ENCODE measurements at places on chromosomes 2 and 18. TPM values are rescaled to one million over a fixed set of nuclear protein-coding genes. Genes with fewer than 3 reads are reported as not detected.
A peak's percentile ranks its signal among the peaks of the same experiment; 100 is the strongest.

The NDC80 gene
- total RNA-seq: 0.17 TPM

DNA sequence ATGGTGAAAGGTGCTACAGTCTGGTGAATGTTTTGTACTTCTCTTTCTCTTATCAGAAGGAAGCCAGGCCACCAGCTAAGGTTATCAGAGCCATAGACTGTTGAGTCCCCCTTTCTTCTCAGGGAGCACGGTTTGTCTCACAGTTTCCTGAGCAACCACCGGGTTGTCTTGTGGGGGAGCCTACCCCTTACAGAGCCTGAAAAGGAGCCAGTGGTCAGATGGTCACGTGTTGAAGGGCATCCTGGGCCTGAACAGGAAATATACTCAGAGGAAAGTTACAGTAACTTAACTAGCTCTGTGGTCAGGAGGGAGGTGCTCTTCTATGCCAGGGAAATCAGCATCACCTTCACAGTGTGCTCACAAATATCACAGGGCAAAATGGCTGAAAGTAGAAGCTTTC lies 11.6 kb downstream of the CD28 start:
- DNase-seq: no peak

GRCh38 chr2:85501248-85501647 lies 37.7 kb upstream of the MAT2A start:
- no peak for DNase-seq

- DNase-seq: no peak
Measured at GRCh38 chr2:203797712-203798111, 69.9 kb upstream of the CTLA4 start.

The FBXO48 gene
- total RNA-seq: 0.33 TPM

- DNase-seq: no peak
Measured at GRCh38 chr2:179132076-179132475, 82.1 kb upstream of the CCDC141 start.

DNA sequence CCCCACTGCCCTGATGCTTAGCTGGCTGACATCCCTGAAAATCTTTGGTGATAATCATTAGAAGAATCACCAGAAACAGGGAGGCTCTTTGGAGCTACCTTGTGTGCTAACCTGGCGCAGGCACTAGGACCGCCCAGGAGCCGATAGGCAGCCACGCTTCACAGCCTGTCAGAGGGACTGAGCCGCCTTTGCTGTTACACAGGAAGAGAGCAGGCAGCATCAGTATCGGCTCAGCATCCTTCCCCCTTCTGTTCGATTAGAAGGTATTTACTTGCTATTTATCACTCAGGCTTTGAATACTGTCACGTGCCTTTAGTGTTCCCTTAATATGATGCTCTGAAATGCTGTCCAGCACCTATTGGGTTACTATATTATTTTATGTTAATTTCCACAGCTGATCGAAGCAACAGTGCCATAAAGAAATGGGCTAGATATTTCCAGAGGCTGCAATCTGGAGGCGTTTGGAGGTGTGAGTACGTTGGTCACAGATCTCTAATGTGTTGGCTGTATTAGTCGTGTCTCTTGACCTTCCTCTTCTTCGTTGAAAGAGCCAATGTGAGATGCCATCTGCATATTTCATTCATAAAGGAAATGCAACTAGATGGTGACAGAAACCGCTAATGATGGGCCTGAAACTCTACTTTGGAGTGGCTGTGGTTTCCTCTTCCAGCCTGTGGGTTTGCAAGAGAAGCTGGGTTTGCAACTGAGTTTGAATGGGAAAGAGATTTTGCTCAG lies 110.4 kb upstream of the RAB27B start:
- DNase-seq: no peak

DNA sequence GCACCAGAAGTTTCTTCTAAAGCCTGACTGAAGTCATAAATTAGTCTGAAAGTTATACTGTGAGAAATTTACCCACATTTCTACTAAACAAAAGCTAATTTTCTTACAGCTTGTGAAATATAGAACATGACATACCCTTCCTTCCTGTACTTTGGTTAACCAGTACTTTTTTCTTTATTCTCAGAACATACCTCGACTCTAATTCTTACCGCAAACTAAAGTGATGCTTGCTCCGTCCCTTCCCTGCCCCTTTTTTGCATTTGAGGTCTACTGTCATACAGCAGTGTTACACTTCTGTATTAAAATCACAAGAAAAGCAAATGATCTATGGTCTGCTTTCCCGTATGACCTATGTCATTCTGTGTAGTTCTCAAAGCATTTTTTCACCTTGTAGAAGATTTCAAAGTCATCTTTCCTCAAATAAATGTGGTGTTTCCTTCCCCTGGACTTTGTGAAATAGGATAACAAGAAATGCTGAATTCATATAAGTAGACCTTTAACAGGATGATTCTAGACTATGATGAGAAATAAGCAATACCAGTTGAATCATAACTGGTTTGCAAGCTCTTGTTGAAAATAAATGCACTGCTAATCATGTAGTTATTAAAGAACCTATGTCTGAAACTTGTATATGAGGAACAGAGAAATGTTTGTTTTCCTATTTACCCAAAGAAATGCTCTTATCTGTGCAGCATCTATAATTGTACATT lies 30.4 kb downstream of the CYTIP start:
- no peak for DNase-seq

DNA sequence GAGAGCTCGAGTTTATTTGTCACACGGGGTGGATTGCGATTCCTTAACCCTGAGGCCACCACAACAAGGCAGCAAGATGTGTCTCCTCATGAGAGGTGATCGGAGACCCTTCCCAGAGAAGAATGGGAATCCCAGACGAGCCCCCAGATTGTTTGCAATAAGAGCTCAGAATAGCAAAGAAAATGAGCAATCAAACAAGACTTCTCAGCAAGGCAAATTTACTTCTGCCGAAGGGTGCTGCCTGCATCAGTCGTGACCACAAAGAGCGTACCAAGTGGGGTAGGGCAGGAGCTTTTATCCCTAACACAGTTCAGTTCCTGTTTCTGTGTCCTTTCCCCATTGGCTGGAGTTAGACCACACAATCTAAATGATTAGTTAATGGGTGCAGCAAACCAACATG lies 237.5 kb upstream of the SYT4 start:
- DNase-seq: no peak

- no peak for DNase-seq
Measured at GRCh38 chr2:207248702-207249377, 83.1 kb upstream of the KLF7 start.

DNA sequence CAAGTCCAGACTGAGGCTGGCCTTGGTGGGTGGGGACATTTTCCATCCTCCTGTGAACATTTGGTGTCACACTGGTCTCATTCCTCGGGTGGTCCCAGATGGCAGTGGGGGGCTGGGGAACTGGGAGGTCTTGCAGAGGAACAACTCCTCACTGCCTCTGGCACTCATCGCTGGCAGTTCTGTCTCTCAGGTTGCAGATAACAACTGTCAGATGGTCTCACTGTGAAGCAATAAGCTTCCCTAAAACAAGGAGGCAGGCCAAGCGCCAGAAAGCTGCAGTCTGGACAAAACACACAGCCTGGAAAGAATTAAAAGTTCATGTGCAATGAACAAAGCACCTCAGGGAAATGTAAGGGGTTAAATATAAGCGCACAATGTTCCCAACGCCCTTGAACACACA lies 78.1 kb downstream of the IRS1 start:
- DNase-seq: peak; percentile 93

- no peak for DNase-seq
Measured at GRCh38 chr18:50313031-50313607, 25.6 kb upstream of the CXXC1 start.

GRCh38 chr18:76688724-76689472 lies 133.5 kb upstream of the ZNF236 start:
- no peak for DNase-seq

The SRD5A2 gene
- not detected for total RNA-seq

GRCh38 chr2:212535996-212536816 lies 2.4 kb downstream of the ERBB4 start:
- no peak for DNase-seq

- no peak for DNase-seq
Measured at GRCh38 chr2:101879466-101879865, 112.3 kb upstream of the IL1R2 start.

- DNase-seq: no peak
Measured at GRCh38 chr18:46322941-46323340, 218.8 kb downstream of the HAUS1 start.

GRCh38 chr2:27798948-27799645 lies 27.6 kb downstream of the MRPL33 start:
- DNase-seq: peak; percentile 91

The MREG gene
- total RNA-seq: 0.91 TPM

GRCh38 chr2:47771211-47771610 lies 11.7 kb upstream of the MSH6 start:
- no peak for DNase-seq

DNA sequence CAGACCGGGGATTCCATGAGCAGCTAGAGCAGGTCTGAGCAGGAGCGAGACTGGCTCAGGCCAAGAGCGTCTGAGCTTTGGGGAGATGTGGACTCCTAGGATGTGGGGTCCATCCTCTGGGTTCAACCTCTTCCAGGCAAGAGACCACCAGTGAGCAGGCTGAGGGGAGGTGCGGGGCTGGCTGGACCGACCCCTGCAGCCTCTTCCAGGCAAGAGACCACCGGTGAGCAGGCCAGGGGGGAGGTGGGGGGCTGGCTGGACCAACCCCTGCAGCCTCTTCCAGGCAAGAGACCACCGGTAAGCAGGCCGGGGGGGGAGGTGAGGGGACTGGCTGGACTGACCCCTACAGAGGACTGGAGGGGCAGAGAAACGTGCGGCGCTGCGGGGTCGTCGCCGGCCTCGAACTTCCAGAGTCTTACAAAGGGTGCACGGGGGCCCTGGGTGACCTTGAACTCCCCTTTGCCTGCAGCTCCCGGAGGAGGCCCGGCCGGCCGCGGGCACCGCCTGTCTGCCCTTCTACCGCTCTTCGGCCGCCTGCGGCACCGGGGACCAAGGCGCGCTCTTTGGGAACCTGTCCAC lies 63.4 kb downstream of the TPO start:
- DNase-seq: peak; percentile 82

GRCh38 chr2:237696461-237696860 lies 69.1 kb downstream of the LRRFIP1 start:
- no peak for DNase-seq

- DNase-seq: no peak
Measured at GRCh38 chr2:214578442-214578841, 167.6 kb downstream of the VWC2L start.

DNA sequence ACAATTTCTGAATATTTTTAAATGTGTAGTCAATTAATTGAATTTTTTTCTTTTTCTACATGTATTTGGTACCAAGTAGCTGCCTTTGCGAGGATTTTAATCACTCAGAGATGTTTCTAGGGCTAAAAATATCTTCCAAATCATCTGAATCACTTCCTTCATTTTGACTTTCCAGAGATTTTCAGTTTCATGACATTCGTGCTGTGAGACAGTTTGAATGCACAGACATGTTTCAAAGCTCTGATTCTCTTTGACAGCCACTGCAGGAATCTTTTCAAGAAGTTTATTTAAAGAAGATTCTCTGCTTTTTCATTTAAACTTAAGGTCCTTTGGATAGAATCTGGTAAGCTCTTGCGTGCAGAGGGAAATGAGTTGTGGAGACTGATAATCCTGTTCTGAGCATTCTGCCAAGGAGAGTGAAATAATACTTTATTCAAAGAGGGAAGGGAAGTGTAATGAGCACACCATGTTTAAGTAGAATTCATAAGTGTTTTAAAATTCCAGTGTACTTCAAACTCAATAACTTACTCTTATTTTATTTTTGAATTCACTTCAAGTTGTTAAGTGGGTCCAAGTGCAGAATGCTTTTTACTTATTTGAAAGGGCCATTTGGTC lies 9.7 kb downstream of the CYBRD1 start:
- DNase-seq: peak; percentile 14

The IWS1 gene
- total RNA-seq: 32.8 TPM

DNA sequence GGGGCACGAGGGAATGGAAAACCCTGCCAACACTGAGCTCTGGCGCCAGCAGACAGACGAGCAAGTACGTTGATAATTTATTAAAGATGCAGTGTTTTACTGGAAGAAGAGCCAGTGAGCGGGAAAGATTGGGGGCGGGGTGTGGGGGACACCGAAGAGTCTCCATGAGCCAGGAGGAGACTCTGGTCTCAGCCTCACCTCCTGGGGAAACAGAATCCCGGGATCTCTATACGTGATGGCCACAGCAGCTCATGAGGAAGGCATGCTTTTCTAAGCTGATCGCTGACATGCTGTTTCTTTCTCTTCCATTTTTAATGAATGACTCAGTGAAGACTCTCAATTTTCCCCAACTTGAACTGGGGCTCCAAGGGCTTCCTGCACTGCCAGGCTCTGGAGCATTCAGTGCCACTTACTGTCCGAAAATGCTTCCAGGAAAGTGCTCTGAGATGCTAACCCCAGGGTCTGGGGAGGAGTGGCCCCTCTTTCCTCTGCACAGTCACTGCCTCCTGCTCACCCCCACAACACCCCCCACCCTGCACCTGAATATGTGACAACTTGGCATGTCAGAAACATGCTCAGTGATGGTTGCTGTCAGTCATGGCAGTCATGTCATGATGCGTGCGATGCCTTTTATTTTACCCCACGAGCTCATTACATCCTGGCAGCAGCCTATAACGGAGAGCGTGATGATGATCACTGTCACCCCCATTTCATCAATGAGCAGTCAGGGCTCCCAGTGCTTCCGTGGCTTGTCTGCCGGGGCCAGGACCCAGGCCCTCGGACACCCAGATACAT lies 164.2 kb upstream of the CAPN13 start:
- DNase-seq: no peak

DNA sequence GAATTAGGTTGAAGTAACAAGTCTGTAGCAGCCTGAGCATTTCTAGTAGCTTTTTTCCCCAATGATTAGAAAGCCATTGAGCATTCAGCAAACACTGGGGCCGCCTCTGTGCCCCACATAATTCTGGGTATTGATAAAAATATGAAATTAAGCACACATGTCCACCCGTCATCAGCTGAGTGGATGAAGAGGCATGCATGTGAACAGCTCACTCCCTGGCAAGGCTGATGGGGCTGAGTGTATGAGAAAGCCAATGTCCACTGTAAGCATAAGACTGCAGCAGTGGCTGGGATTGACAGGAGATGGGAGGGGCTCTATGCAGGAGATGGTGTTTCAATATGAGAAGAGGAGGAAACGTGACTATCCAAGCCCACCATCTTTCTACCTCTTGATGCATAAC lies 124.4 kb upstream of the KLHL29 start:
- DNase-seq: no peak

DNA sequence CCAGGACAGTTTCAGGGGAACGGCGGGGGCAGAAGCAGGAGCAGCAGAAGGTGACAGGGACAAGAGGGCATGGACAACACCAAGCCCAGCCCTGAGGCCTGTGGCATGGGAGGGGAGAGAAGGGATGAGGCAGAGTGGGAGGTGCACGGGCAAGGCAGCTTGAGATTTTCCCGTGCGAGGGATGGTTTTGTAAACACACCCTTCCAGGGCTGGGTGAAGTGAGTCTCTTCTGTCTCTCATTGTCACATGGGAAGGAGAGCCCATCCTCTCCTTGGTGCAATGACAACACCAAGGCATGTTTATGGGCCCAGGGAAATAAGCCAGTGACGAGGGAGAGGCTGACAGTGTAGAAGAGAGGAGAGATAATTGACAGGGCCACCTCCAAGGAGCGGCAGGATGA lies 69.6 kb upstream of the RIOK3 start:
- no peak for DNase-seq

All from esophagus muscularis mucosa (tissue), 4 donors.